IPS DF 6.9 (cell line): ENCODE measurements at places on chromosomes 12 and 14.
A peak's percentile ranks its signal among the peaks of the same experiment; 100 is the strongest.

DNA sequence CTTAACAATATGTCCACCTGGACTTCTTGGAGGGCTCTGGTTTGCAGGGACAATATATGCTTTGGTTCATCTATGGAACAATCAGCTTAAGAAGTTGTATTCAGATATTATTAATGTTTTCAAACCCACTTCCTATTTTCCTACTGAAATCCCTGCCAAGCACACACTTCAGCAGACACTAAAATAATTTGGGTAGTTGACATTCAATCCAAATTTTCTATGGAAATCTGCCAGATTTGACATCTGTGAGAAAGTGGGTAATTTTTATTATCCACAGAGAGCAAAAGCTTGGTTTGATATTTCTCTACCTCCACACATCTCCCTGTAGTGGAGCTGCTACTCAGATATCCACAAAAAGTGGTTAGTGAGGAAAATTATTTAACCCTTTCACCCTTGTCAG, 378.8 kb upstream of the SOX5 start:
- no peak for DNase-seq

- DNase-seq = no peak
These were observed 364.3 kb downstream of the TMEM121 start for GRCh38 chr14:105890474-105891220.

GRCh38 chr14:87241018-87241768, 751.8 kb downstream of the GALC start:
- no peak for DNase-seq

- DNase-seq = no peak
These were observed 241.0 kb downstream of the EMP1 start for GRCh38 chr12:13437541-13437940.

- DNase-seq = no peak
These were observed 25.6 kb upstream of the KRAS start for GRCh38 chr12:25276199-25276937.

- no peak for DNase-seq
These were observed 126.4 kb downstream of the CCER1 start for GRCh38 chr12:90828621-90829020.

DNA sequence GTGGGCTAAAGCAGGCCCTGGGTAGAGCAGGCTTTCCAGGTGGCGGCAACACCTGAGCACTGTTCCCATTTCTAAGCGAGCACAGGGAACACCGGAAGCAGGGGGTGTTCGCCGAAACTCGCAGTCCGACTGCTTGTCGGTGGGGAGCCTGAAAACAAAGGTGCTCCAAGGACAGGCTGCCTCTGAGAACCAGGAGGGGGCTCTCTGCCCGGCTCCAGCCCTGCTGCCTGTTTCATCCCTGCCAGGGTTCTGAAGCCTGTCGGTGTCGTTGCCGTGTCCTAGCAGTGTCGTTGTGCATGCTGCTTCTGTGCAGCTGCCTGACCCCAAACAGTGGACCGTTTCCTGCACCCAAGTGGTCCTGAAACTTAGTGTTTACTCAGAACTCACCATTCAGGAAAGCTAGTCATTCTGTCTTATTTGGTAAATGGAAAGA, 21.8 kb downstream of the CCNK start:
- peak; percentile 55 for DNase-seq

GRCh38 chr14:88563845-88564244, 1.0 kb downstream of the ZC3H14 start:
- DNase-seq = no peak

GRCh38 chr12:114673901-114674250, 10.1 kb downstream of the TBX3 start:
- no peak for DNase-seq

DNA sequence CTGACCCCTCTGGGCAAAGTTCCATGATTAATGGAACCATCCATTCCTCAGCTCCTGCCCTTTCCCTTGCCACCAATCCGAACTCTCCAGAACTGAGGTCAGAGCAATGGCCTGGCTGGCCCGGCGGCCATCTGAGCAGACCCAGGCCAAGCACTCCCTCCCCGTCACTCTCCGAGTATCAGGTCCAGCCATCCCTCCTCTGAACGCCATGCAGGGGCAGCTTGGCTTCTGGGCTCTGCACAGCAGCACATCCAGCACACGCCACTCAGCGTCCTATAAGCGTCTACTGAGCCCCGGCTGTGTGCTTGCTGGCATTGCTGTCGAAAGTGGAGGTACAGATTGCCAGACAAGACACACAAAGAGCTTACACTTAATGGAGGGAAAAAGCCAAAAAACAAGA, 34.3 kb upstream of the VWF start:
- no peak for DNase-seq

GRCh38 chr12:25264862-25265261, 14.1 kb upstream of the KRAS start:
- DNase-seq = no peak

- DNase-seq = no peak
These were observed 6.2 kb upstream of the FAM222A start for GRCh38 chr12:109707470-109707821.

DNA sequence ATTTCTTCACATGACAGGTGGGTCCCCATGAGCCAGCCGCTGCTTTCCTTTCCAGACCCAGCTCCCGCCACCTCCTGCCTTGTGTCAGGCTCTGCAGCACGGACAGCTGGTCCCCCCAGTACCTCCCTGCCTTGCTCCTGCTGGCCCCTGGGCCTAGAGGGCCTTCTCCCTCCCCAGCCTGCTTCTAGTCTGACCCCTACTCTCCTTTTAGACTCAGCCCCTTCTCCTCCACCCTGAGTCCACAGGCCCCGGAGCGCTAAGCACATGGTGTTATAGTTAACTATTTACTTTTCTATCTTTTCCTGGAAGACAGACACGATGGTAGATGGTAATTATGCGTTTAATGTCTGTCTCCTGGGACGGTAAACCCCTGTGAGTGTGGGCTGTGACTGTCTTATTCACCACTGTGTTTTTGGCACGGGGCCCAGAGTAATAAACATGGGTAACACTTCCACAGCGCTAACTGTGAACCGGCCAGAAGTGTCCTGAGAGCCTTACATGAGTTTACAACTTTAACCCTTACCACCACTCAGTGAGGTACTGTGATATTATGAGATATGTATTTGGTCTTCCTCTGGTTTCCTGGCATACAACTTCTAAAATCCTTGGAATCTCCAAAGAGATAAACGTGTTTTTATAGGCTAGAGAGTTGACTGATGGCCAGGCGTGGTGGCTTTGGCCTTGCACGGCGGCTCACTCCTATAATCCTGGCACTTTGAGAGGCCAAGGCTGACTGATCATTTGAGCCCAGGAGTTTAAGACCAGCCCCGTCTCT, 41.2 kb downstream of the DGLUCY start:
- no peak for DNase-seq

DNA sequence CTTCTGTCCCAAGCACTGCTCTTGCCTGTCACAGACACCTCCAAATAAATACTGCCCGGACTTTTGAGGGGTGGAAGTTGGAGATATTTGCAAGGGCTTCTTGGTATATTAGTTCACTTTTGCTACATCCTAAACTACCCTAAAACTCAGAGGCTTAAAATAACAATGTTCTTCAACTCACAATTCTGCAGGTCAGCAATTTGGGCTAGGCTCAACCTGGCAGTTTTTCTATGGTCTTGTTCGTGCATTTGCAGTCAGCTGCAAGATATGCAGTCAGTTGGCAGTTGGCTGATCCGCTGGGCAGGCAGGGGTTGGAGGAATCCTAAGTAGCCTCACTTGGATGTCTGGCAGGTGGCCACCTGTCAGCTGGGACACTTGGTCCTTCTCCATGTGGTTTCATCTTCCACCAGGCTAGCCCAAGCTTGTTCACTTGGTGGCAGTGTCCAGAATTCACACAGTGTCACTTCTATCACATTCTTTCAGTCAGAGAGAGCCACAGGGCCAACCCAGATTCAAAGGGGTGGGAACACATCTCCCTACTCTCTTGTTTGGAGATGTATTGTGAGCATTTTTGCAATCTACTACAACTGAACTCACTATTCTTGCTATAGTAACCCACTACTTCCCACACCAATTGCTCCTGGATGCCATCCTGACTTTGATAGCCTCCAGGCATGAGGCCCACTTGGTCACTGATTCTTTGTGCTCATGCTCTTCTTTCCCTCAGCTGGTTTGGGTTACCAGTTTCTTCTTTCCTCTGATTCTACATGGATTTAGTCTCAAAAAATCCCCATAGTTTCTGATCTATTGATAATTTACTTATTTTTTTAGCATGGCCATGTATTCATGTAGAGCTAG, 27.8 kb upstream of the CAPRIN2 start:
- DNase-seq = no peak

DNA sequence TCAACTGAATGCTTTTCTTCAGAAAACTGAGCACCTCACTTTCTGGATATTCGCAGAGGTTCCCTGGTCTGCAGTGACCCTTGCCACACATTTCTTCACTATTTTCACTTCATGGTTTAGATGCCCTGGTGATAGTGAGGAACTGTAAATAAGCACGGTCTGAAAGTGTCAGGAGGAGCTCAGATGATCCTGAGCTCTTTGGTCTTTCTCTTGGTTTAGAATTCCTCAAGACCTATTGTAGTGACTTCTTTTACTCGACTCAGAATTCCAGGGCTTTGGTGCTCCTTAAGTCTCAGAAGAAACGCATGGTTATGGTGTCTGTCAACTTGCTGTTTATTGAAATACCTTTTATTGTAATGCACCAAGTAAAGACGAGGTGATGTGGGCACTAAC, 84.0 kb downstream of the SAMD4A start:
- DNase-seq = no peak

- no peak for DNase-seq
These were observed 117.4 kb upstream of the SOX5 start for GRCh38 chr12:24066865-24067264.

DNA sequence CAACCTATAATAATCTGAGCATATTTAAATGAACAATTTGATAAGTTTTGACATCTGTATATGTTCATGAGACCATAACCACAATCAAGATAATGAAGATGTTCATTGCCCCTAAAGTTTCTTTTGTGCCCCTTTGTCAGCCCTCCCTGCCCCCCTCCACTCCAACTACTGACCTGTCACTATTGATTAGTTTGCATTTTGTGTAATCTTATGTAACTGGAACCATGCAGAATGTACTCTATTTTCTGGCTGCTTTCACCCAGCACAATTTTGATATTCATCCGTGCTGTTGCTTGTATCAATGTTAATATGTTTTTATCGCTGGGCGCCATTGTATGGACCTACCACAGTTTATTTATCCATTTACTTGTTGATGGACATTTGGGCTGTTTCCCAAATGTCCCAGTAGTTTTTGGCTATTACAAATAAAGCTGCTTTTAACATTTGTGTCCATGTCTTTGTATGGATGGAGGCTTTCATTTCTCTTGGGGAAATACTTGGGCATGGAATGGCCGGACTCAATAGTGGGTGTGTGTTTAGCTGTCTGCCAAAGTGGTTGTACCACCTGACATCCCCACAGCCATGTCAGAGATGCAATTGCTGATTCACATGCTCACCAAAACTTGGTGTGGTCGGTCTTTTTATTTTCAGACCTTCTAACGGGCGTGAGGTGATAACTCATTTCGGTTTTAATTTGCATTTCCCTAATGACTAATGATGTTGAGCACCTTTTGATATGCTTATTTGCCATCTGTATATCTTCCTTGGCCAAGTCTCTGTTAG, 38.9 kb downstream of the EML1 start:
- DNase-seq = no peak

DNA sequence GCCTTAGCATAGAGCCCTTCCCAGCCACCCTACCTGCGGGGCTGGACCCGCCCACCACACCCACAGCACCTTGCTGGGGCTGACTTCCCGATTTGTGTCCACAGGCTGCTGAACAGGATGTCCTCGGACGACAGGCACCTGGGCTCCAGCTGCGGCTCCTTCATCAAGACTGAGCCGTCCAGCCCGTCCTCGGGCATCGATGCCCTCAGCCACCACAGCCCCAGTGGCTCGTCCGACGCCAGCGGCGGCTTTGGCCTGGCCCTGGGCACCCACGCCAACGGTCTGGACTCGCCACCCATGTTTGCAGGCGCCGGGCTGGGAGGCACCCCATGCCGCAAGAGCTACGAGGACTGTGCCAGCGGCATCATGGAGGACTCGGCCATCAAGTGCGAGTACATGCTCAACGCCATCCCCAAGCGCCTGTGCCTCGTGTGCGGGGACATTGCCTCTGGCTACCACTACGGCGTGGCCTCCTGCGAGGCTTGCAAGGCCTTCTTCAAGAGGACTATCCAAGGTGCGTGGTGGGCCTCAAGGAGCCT, 63.4 kb downstream of the ESRRB start:
- no peak for DNase-seq

DNA sequence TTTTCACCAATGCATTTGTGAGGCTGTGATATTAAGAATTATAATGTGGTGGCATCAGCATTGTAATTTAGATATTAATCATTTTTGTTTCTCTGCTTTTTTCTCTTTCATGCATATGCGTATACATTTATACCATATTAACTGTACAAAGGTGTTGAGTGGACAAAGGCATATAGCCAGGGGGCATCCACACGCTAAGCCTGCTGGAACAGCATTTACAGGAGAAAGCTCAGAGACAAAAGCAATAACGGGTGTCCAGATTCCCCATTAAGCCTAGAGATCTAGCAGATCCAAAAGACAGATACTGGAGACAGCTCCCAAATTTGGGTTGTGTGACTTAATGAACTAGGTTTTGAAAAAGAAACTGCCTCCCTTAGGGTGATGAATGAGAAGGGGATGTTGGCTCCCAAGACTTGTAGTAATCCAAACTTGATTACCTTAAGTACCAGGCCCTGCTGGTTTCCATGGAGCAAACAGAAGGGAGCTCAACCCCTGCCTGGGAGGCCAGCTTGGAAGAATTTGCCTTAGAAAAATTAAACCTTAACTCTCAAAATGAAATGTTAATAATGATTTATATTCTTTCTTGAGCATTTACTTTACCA, 181.9 kb downstream of the SLC6A15 start:
- DNase-seq = peak; percentile 20

- peak; percentile 16 for DNase-seq
These were observed 73.5 kb upstream of the ARHGAP5 start for GRCh38 chr14:32003585-32003984.

- DNase-seq = no peak
These were observed 18.8 kb downstream of the ASPG start for GRCh38 chr14:104104076-104104901.

- DNase-seq = no peak
These were observed 8.7 kb downstream of the SLC48A1 start for GRCh38 chr12:47781479-47782371.

GRCh38 chr12:89468648-89469326, 55.8 kb downstream of the GALNT4 start:
- no peak for DNase-seq

DNA sequence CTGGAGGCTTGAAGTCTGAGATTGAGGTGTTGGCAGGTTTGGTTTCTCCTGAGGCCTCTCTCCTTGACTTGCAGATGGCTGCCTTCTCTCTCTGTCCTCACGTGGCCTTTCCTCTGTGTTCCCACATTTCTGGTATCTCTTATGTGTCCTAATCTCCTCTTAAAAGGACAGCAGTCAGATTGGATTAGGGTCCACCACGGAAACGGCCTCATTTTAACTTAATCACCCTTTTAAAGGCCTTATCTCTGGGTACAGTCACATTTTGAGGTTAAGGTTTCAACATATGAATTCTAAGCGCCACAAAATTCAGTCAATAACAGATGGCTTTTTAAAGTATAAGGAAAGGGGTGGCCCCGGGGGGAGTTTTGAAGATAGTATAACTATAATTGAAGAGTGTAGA, 33.5 kb downstream of the UNC79 start:
- DNase-seq = no peak

- no peak for DNase-seq
These were observed 842.9 kb downstream of the SLC6A15 start for GRCh38 chr12:84069699-84070098.

- DNase-seq = no peak
These were observed 7.5 kb downstream of the WIF1 start for GRCh38 chr12:65113621-65114035.

GRCh38 chr14:81453166-81453766, 53.1 kb upstream of the STON2 start:
- no peak for DNase-seq

- DNase-seq = peak; percentile 47
These were observed 170.1 kb upstream of the FKBP4 start for GRCh38 chr12:2624543-2625288.
